Right renal pelvis (tissue), 4 donors: ENCODE measurements at places on chromosomes 3 and 15. TPM values are rescaled to one million over a fixed set of nuclear protein-coding genes. Genes with fewer than 3 reads are reported as not detected.

The TUSC7 gene
- polyA plus RNA-seq = not detected

- DNase-seq = no peak
These were observed 260.1 kb downstream of the UACA start for GRCh38 chr15:70503073-70503745.

GRCh38 chr3:61483997-61484396, 77.4 kb upstream of the PTPRG start:
- no peak for DNase-seq

DNA sequence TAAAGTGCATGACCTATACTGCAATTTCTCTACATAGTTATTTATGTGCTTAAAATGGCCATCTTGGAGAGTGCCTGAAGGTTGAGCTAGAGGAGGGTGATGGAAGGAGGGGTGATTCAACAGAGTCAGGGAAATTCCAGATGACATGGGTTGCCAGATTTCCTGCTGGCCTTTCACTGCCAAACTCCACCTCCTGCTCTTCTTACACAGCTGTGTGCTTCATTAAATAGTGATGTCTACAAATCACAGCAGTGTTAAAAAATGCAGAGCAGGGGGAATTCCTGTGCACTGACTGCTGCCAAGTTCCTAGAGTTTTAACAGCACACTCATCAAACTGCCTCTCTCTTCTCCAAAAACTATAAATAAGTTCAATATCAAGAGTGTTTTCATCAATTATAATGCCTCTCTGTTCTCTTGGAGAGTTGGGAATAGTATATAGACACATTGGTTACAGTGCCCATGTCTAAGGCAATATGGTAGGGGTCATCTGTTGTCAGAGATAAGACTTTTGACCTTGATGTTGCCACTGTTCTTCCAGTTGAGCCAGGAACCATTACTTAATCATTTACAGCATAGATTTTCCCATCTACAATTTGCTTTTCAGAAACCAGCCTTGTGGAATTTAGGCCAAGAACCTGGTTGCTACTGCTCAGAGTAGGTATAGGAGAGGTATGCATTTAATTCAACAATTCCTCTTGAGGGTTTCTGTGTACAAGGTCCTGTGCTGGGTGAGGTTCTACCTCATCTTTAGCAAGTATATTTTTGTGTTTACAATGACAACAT, 79.6 kb downstream of the TP63 start:
- DNase-seq = peak; percentile 61

DNA sequence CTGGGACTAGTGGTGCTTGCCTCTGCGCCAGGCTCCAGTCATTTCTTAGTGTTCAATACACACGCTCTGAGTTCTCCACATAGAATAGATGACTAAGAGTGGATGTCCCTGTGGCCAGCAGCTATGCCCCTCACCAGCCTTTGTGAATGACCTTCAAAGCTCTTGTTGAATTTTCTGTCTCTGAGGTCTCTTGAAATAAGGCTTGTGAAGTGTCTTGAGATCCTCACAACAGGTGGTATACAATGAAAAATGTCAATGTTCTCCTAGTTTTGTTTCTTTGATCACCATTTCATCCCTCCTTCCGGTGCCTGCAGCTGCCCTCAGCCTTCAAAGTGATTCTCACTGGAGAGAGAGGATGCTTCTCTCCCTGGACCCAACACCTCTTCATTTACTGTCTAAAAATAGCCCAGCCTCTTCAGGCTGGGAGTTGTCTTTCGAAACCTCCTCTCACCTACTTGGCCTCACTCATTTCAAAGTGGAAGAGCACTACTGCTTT, 5.4 kb downstream of the MAPKBP1 start:
- no peak for DNase-seq

- DNase-seq = no peak
These were observed 22.8 kb upstream of the DENND6A start for GRCh38 chr3:57715686-57716085.

DNA sequence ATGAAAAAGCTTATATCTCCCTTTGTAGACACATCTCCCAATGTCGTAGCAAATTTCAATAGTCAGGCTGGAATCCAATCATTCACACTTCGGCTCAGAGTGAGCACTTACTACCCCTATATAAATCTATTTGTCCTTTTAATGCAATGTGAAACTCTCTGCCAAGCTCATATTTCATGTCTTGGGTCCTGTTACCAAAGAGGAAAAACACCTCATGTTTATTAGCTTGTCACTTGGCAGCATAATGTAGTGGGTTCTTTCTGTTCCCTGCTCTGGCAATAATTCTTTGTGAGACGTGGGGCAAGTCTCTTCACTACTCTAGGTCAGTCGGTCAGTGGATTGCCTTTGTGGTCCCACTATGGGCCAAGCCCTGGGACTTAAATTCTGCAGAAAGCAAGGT, 107.1 kb downstream of the SRGAP3 start:
- no peak for DNase-seq

GRCh38 chr3:157438194-157438730, 1.6 kb downstream of the PTX3 start:
- no peak for DNase-seq

The IGSF10 gene
- 2.7 TPM for polyA plus RNA-seq

GRCh38 chr3:140242818-140243276, 307.9 kb downstream of the CLSTN2 start:
- DNase-seq = no peak

- DNase-seq = no peak
These were observed 52.2 kb upstream of the CSTA start for GRCh38 chr3:122272879-122273278.

GRCh38 chr15:82570721-82571508, 30.7 kb upstream of the RPS17 start:
- DNase-seq = no peak

The FBXL22 gene
- polyA plus RNA-seq = 2.1 TPM

The P2RY1 gene
- 3.4 TPM for polyA plus RNA-seq

The SLC38A3 gene
- polyA plus RNA-seq = 7.2 TPM

GRCh38 chr15:33051528-33051927, 143.0 kb downstream of the FMN1 start:
- no peak for DNase-seq

The PXYLP1 gene
- 44.5 TPM for polyA plus RNA-seq

- DNase-seq = no peak
These were observed 249.6 kb upstream of the COL8A1 start for GRCh38 chr3:99388780-99389179.

The SIN3A gene
- polyA plus RNA-seq = 51.7 TPM
